ENCODE measurements at places on chromosomes 16 and 17.
A peak's percentile ranks its signal among the peaks of the same experiment; 100 is the strongest.

DNA sequence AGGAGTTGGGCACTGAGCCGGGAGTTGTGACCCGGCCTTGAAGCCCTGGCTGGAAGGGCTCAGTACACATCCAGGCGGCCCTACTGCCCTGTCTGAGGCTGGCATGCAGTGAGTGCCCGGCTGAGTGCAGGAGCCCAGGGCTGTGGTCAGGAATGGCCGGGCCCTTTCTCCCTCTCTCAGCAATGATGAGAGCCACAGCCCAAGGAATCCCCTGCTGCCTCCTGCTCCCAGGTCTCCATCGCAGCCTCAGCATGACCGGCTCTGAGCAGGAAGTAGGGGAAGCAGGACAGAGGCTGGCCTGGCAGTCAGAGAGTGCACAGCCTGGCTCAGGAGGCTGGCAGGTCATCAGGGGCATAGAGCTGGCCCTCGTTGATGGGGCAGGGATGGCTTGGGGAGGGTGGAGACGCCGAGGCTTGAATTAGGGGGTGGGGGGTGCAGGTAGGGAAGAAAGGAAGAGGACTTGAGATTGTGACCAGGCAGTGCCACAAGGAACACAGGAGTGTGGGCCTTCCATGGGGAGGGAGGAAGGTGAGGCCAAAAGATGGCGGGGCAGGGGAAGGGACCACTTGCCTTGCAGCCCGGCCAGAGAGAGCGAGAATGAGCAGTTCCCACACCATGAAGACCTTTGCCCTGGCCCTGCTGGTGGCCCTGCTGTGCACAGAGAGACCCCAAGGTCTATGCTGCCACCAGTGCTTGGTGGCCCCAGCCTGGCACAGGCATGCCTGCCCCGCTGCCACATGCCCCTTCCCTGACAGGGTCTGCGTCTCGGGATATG, 32.1 kb upstream of the KRT17 start:
- no peak for DNase-seq

GRCh38 chr16:24253192-24253591, 2.9 kb upstream of the CACNG3 start:
- peak; percentile 58 for DNase-seq

GRCh38 chr16:57462978-57463362, 491 bp downstream of the POLR2C start:
- DNase-seq, result no peak

GRCh38 chr16:68309799-68310198, 947 bp downstream of the SLC7A6OS start:
- DNase-seq, result no peak

DNA sequence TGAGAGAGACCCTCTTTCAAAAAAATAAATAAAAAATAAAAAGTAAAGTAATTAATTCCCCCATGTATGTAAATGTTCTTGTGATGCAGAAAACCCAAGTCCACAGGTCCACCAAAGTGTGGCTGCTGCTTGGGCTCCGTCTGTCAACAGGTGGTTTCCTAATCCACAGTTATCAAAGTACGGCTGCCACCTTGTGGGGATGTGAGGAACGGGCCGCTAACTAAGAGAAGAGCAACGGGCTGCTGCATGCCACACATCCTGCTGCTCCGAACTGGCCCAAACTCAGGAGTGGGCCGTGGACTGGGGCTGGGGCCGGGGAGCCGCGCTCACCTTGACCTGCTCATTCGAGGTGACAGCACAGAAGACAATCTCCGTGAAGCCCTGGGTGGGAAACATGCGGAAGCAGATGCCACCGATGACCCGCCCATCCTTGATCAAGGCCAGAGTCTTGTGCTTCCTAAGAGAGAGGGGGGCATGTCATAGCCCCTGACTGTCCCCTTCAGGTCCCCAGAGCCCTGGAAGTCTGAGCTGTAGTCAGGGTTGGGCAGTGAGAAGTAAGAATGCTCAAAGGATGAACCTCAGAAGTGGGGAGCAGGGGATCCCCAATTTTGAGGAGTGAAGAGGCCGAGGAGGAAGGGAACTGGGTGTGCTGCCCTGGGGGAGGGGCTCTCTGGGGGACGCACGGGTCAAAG, 4.3 kb downstream of the KAT2A start:
- peak; percentile 87 for DNase-seq

- DNase-seq, result no peak
These were observed 43.5 kb downstream of the CYB561 start for GRCh38 chr17:63402431-63403212.

DNA sequence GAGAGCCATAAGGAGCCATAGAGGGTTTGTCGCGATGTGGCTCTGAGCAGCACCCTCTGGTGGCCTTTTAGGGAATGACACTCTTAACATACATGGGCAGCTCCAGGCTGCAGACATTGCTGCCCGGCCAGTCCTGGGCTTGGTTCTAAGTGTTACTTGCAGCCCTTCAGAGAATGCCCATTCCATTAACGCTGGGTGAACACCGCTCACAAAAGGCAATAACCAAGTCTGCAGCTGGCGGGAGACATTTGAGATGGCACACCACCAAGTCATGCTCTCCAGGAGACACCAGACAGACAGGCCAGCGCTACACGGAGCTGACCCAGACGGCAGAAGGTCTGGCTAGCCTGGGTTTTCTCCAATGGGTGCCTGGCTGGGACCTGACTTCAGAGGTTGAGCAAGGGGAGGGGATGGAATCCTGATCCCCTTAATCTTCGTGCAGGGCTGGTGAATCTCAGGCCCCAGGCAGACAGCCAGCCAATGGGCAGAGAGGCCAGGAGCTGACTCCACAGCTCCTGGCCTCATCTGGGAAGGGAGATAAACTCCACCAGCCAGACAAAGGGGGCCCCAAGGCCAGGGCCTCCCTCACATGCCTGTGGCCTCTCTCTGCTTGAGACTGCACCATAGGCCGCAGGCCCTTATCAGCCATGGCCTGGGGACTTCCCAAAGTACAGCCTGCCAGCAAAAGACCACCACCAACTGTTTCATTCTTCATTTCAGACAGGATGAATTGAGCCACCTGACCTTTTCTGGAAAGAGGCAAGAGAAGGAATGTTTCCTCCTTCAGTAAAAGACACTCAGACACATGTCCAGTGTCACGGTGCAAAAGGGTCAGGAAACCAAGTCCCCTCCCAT, 58.8 kb downstream of the ZDHHC7 start:
- peak; percentile 84 for DNase-seq

GRCh38 chr17:47703191-47703591, 9.2 kb downstream of the TBKBP1 start:
- no peak for DNase-seq

- DNase-seq, result peak; percentile 88
These were observed at the start of gene MFSD6L for GRCh38 chr17:8798846-8799569. Gene MFSD6L, minus strand, starts transcription at chr17:8799365. Its CDS starts 245 bp downstream, at chr17:8799120.

GRCh38 chr17:40675905-40676304, 10.9 kb upstream of the KRT222 start:
- DNase-seq, result no peak

GRCh38 chr16:74215249-74215648, 81.4 kb upstream of the PSMD7 start:
- DNase-seq, result no peak

- no peak for DNase-seq
These were observed 257 bp downstream of the SNAI3 start for GRCh38 chr16:88686062-88686438.

- peak; percentile 5 for DNase-seq
These were observed 115.4 kb downstream of the ZNF778 start for GRCh38 chr16:89332902-89333245.

DNA sequence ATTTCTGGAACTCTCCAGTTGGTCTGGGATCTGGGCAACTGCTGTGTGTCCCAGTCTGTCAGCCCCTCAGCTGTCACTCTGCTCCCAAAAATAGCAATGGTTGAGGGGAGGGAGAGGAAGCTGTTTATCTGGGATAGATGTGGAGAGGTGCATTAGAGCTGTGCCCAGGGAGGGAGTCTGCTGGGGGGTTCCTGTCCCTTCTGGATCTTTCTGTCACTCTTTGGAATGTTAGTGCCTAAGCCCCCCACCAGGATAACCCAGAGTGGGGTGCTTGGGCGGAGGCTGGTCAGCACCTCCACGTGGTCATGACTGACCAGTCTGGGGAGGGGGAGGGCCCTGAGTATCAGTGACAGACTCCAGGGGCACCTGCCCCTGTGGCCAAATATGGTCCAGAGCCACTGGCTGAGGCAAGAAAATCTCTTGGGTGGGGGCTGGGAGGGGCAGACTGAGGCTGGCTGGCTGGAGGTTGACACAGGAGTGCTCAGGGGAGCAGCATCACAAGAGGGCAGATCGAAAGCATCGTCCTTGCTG, at the start of gene UNC45B:
Gene UNC45B (plus strand): TSS at position 443 of the 531 bp plus-strand sequence. CDS start 447 bp downstream, outside the sequence.
- DNase-seq, result no peak

DNA sequence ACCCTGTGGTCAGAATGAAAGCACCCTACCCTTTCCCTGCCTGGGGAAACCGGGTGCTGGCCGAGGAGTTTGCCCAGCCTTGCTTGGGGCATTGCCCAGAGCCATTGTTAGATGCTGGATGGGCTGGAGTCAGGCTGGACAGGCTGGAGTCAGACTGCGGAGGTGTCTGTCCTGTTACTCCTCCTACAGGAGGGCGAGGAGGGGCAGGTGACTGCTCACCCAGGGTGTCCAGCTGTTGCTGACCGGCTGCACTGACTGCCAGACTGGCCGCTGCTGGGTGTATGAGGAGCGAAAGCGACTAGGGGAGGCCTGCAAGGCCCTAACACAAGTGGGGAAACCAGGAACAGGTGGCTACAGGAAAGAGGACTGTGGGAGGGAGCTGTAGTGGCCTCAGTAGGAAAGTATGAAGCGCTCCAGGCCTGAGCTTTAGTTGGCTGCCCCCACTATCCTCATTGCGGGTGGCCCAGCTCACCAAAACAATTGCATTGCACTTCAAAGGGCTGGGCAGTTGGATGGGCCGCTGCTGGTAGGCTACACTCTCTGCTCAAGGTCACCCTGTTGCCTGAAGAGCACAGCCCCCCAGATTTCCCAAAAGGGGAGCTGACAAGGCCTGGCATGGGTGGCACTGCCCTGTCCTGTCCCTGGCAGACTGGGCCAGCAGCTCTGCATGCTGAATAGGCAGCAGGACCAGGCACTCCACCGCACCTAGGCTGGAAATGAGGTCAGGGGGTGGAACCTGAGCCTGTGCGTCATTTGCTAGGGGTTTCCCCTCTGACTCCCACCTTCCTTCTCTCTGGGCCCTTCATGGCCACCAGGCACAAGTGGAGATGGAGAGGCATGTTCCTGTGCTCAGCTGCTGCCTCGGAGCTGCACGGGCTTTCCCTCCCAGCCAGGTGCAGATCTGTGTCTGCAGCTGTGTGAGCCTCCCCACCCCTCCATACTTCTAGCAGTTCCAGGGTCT, 18.4 kb downstream of the LDHD start:
- DNase-seq, result no peak

DNA sequence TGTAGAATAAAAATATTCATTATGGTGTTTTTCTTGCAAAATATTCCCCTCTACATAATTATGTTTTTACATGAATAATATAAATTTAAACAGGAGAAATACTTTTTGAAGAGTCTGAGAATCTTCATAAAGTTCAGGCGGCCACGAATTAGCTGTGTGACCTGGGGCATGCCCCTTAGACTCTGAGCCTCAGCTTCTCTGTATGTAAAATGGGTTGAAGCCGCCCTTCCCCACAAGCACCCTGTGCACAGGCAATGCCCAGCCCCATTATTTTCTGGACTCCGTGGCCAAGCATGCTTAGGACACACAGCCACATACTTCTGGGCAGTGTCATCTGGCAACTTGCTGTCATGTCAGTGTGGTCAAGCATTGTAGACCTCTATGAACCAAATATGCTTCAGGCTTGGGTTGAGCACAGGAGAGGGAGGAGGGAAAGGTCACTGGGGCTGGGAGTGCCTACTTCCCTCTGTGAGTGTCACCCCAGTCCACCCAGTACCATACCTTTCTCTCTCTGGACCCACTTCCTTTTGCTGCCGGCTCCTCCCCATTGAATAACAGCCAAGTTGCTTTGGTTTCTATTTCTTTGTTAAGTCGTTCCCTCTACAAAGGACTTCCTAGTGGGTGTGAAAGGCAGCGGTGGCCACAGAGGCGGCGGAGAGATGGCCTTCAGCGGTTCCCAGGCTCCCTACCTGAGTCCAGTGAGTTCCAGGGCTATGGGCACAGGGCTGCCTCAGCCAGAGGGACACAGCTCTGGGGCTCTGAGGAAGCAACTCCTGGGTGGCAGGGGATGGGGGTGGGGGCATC, at the start of gene LGALS9:
Gene LGALS9 (plus strand): TSS at position 582 of the 804 bp plus-strand sequence. CDS start 78 bp downstream, at position 660.
- no peak for DNase-seq

DNA sequence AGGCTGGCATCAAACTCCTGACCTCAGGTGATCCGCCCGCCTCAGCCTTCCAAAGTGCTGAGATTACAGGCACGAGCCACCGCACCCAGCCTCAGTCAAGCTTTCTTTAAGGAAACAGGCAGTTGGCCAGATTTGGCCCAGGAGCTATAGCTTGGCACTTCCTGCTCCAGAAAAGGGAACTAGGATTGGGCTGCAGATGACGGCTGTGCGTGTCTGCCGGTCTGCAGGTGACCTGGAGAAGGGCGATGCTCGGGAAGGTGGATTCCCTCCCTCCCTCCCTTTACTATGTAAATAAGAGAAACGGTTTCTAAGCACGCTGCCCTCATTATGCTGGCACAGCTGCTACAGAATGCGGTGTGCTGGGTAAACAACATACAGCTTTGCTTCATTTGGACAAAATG, 215.9 kb downstream of the RPTOR start:
- no peak for DNase-seq

DNA sequence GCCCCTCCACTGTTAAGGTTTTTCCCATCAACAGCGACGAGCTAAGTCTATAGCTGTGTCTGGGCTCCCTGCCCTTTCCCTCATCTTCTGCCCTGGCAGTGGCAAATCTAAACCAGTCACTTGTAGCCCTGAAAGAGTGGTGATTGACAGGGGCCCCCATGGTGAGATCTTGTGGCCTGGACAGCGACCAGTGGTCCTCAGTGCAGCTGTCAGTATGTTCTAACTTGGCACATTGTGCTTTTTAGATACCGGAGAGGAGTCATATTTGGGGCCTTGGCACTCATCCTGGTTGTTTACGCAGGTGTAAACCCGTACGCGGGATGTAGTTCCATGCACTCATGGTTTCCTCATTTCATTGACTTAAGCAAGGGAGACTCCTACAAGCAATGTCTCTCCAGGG, 57.5 kb upstream of the ARHGAP44 start:
- DNase-seq, result no peak

GRCh38 chr17:49676276-49676868, 1.5 kb downstream of the SPOP start:
- no peak for DNase-seq

DNA sequence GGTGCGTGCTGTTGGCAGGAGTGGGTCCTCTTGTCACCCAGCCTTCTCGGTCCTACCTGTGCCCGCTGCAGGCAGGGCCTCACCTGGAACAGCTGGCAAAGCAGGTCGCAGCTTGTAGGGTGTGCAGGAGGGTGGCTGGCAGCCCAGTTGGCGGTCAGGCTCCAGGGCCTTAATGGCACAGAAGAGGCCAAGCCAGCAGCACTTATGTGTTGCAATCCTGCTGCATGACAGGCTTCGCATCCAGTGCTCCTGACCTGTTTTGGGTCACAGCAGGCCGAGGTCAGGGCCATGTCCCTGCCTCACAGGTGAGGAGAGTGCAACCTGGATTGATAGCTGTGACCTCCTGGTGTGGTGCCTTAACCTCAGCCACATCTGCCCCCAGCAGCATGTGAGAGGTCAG, 31.9 kb downstream of the ZC3H18 start:
- DNase-seq, result no peak

- DNase-seq, result no peak
These were observed 32.0 kb upstream of the TOX3 start for GRCh38 chr16:52578829-52579498.

All from WTC11 (cell line).